ENCODE measurements at places on chromosomes 12 and 14.

GRCh38 chr12:104596134-104596799 is 139.5 kb downstream of the CHST11 start:
- DNase-seq = no peak

GRCh38 chr12:2302711-2303580 is 250.2 kb downstream of the CACNA1C start:
- no peak for DNase-seq

DNA sequence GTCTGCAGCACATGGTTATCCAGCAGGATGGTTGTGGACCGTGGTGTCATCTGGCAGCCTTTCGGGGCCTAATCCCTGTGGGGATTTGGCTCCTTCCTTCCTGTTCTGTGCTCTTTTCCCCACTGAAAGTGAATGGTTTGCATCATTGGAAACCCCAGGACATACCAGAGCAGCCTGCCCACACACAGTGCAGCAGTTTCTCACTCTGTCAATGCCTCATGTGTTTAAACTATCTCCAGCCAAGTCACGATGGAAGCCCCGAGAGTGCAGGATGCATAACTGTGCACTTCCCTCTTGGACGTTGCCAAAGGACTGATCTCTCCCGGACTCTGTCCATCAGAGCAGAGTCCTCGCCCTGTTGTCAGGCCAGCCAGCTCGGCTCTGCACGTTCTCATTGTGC is 29.0 kb upstream of the AMN start:
- DNase-seq = no peak

DNA sequence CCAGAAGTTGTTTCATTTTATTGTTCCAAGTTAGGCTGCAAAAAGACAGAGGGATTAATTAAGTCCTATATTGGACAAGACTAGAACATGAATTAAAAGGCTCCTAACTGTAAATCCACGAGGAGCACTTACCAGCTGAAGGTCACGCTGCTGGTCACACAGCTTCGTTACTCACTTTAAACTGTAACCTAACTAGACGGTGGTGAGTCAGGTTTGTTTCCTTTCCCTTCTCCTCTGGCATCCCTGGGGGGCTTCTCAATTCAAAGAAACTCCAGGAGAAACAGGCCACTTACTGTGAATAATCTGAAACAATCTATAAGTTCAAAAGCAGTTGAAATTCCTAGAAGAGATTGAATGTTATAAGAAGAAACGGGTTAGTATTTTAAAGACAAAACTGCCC is 331.4 kb downstream of the BCAT1 start:
- DNase-seq = no peak

DNA sequence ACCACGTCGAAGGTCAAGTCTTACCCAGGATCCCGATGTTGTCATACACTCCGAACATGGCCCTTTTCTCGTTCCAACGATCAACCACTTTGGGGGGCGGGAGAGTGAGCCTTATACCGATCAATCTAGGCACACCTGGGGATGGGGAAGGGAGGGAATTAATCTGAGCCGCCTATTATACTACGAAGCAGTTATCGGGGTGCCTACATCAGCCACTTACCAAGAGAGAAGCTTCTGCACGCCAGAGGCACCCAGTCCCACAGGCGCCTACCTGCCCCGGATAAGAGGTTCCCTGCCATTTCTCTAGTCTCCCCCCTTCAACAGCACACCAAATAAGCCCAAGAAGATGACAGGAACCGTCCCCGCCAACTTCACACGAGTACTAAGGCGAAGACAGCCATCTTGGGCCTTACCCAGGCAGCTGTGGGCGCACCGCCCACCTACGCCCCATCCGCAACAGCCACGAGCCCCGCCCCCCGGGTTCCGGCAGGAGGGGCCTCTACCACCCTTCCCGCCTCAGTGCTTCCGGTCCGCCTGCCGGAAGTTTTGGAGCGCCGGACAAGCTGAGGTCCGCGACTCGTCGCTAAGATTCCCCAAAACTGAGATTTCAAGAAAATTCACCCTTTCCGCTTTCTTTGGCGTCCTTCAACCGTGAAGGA is at the start of gene MRPL51:
Gene MRPL51, minus strand, starts transcription at position 425 of the 659 bp plus-strand sequence. Its CDS starts 126 bp downstream, at position 299.
- DNase-seq = peak; percentile 83

DNA sequence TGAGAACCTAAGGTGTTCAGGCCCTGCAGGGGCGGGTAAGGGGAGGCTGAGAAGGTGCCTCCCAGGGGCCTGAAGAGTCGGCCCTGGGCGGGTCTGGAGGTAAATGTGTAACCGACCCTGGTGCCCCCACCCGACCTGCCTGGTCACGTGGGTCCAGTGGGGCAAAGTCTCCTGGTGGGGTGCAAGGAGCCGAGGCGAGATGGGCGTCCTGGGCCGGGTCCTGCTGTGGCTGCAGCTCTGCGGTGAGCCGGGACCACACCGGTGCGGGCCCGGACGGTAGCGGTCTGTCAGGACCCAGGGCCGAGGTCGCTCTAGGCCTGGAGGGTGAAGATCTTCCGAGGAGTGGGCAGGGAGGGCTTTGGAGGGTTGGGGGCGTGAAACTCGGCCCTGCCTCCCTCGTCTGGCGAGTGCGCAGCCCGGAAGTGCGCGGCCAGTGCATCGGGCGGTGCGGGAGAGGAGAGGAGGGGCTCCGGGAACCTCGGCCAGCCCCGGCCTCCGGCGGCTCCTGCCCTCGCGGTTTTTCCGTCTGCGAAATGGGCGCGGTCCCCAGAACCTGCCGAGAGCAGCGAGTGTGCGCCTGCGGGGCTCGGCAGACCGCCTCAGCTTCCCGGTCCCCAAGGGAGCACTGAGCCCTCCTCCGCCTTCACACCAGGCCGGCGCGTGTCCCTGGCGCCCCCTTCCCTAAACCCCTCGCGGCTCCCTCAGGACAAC is at the start of gene AMN:
Gene AMN, plus strand, starts transcription at position 174 of the 711 bp plus-strand sequence. Its CDS starts 26 bp downstream, at position 200.
- no peak for DNase-seq

- DNase-seq = no peak
Observed at GRCh38 chr12:4933411-4933810, 23.7 kb downstream of the KCNA1 start.

GRCh38 chr12:67720351-67720856 is 71.9 kb downstream of the DYRK2 start:
- no peak for DNase-seq

- DNase-seq = no peak
Observed at GRCh38 chr12:2475984-2476383, 318.8 kb upstream of the FKBP4 start.

- no peak for DNase-seq
Observed at GRCh38 chr14:57485635-57486034, 8.0 kb downstream of the CCDC198 start.

GRCh38 chr14:70018713-70019211 is 139.5 kb downstream of the SMOC1 start:
- DNase-seq = no peak

DNA sequence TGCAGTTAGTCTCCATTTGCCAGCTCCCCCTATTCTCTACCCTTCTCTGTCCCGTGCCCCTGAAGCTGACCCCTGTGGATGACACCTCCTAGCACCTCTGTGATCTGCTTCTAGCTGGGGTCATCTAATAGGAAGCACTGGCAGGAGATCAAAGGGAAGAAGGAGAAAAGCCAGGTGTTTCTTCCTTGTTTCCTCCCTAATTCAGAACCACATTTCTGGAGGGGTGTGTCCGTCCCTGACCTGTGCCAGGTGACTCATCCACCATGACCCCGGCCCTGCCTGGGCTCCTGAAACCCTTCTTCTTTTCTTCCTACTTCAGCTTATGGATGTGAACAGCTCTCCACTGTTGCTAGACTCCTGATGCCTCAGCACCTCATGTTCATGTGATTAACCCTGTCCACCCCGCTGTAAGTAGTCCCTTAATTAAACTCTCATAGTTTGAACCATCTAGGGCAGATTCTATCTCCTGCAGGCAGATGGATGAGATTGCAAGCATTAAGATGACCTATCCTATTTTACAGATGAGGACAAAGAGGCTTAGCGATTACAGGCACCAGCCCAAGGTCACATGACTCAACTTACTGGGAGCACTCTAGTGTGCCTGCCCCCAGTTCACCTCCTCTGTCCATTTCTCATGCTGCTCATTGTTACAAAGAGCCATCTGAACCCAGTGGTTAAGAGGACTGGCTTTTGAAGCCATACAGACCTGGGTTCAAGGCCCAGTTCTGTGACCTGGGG is 770.5 kb downstream of the MED13L start:
- no peak for DNase-seq

GRCh38 chr12:24864796-24865125 is 84.1 kb downstream of the BCAT1 start:
- DNase-seq = no peak

- DNase-seq = no peak
Observed at GRCh38 chr14:37844614-37845013, 249.2 kb downstream of the TTC6 start.

DNA sequence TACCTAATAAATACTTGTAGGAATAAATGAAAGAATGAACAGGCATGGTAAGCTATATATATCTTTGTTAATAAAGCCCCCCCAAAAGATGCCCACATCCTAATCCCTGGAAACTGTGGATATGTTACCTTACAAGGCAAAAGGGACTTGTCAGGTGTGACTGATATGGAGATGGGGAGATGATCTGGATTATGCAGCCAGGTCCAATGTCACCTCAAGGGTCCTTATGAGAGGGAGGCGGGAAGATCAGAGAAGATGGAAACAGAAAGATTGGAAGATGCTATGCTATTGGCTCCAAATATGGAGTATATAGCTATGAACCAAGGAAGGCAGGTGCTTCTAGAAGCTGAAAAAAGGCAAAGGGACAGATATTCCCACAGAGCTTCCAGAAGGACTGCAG is 3.4 kb downstream of the RBM19 start:
- DNase-seq = no peak

DNA sequence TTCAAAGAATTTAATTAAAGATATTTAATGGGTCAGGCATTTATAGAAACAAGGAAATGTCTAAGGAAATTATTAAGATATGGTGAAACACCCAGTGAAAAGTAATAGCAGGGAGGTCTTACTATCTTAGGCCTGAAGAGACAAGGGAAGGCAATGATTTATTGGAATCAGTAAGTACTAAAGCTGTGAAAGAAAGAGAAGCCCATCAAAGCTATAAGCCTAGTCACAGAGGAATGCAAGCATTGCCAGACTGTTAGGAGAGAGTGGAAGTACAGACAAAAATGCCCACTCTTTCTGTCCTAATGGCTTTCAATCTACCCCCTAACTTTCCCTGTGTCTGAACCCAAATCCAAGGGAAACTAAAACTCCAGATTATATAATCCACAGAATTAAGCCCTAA is 69.2 kb upstream of the PIK3C2G start:
- no peak for DNase-seq

GRCh38 chr12:113813229-113813541 is 152.9 kb downstream of the RBM19 start:
- DNase-seq = no peak

GRCh38 chr12:84995641-84996040 is 40.4 kb downstream of the TSPAN19 start:
- no peak for DNase-seq

DNA sequence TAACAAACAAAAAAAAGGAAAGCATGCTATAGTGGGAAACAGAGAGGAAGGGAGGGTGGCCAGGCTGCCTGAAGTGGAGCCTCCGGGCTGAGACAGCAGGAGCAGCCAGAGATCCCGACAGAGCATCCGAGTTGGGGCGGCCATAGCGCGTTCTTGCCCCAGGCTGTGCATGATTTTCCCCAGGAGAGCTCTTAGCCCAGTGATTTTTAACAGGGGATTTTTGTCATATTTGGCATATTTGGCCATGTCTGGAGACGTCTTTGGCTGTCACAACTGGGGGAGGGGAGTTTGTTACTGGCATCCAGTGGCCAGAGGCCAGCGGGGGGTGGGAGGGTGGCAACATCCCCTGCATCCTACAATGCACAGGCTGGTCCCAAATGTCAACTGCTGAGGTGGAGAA is 23.6 kb downstream of the BDKRB1 start:
- no peak for DNase-seq

Data from activated CD8-positive, alpha-beta memory T cell treated with anti-CD3 and anti-CD28 coated beads for 1 hour (primary cell).